ENCODE measurements at places on chromosomes 3 and 15.

DNA sequence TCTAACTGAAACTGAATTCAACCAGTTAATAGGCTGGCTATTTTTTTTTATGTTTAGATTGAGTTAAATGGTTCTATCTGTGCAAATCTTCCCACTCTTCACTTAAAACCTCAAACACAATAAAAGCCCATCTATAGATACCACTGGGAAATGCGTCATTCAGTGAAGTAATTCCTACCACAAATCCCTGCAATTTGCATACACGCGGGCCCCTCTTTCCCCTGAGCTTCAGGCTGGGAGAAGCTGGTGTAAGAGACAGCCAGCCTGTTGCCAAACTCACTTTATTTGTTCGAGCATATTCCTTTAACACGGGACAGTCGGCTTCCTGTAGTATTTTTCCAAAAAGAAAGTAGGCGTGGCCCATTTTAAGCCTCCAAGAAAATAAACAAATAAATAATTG is 26.0 kb upstream of the MCTP2 start:
- no peak for DNase-seq

DNA sequence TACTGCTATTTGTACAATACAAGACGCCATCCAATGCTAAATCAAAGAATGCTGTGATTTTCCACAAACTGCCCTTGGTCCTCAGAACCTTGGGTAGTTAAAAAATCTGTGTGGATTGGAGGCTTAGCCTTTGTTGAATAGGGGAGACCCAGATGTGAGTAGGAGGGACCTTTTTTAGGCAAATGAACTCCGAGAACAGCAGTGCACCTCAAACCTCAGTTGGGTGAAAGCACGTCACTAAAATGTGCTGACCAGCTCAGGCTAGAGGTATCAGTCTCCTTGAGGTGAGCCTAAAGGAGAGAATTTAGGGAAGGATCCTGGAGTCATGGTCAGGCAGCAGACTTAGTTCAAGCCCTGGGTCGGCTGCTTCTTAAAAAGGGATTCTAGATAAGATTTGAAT is 200.7 kb downstream of the SOX2 start:
- DNase-seq: no peak

DNA sequence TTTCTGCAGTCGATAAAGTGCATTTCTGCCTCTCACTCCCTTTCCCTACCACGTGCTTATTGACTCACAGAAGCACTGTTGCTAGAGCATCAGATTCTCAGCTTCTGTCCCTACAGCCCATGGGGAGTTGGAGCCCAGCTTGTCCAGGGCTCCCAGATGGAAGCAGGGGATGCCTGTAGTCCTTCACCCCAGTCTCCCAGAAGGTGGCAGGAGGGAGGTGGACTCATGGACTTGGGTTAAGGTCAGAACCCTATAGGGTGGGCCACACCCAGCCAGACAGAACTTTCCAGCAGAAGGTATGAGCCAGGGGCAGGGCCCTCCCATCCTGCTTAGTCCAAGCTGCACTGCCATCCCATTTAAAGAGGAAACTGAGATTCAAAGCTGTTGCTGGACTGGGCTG is 33.1 kb upstream of the SEMA3F start:
- DNase-seq: no peak

DNA sequence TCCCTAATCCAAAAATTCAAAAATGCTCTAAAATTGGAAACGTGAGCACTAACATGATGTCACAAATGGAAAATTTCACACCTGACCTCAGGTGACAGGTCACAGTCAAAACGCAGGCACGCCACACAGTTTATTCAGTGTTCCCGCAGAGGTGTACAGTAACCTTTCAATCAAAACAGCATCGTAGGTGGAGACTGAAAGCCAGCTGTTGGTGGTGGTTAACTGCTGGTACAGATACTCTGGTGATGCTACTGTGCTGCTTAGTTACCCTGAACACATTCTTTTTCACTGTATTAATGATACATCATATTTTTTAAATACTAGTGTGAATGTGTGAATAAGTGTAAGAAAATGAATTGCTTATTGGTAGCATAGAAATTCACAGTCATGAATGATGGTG is 23.8 kb downstream of the RAB11A start:
- DNase-seq: no peak

GRCh38 chr15:27396521-27396920 is 425.5 kb downstream of the GABRG3 start:
- DNase-seq: no peak

DNA sequence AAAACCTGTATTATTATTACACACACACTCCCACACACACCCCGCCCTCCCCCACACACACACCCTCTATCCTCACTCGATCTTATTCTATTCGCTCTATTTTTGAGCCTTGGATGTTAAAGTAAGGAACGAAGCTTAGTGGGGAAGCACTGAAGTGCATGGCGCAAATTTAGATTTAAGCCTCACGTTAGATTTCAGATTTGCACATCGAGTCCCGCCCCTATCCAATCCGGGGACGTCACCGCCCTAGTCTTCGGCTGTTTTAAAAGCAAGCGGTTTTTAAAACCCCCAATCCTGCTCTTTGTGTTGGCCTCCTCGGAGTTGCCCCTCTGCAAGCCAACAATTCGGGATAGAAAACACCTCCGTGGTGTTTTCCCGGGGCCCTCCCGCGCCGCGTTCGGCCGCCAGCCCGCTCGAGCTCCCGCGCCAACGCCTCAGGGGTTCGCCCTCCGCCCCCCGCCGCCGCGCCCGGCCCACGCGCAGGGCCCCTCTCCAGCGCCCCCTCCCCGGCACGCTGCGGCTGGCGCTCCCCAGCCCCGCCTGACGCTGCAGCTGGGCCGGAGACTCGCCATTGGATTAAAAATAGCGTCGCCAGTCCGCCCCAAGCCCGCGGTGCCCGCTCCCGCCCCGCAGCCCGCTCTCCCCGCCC is at the start of gene USP13:
TSS of gene USP13 (plus strand) at position 594 of the 649 bp plus-strand sequence. CDS start 186 bp downstream, outside the sequence.
- DNase-seq: peak; percentile 64

DNA sequence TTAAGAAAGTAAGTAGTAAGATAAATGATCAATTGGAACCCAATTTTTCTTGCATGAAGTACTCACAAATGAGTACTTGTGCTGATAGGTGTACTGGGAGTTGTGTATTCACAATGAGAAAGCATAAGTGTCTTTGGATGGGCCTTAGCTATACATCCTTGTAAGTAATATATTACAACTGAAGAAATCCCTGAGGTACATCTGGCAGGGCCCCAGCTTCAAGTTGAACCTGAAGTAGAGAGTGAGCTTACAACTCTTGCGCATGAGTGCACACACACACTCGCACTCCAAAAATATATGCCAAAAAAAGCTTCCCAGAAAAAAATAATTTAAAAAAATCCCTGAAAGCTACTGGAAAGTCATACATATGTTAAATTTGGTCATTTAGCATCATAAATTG is 222.5 kb downstream of the ROBO2 start:
- no peak for DNase-seq

GRCh38 chr3:12934431-12934830 is 93.1 kb upstream of the RPL32 start:
- no peak for DNase-seq

DNA sequence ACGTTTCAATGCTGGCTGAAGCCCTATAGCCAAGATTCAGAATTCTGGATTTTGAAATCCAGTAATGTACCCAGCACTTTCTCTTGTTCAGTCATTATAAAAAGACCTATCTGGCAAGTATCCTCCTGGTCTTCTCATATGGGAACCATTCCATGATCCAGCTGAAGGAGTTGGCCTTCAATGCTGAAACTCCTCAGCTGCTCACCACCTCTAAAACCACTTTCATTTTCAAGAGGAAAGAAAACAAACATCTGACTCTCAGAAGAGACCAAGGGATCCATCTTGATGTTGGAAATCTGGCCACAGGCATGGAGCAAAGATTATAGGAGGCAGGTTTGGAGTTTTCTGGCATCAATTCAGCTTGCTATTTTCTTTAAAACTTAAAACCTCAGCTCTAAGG is 235.4 kb downstream of the FMN1 start:
- DNase-seq: no peak

- DNase-seq: no peak
These were observed 70.8 kb upstream of the FILIP1L start for GRCh38 chr3:100184948-100185570.

GRCh38 chr15:79673416-79674123 is 223.2 kb downstream of the MTHFS start:
- DNase-seq: no peak

DNA sequence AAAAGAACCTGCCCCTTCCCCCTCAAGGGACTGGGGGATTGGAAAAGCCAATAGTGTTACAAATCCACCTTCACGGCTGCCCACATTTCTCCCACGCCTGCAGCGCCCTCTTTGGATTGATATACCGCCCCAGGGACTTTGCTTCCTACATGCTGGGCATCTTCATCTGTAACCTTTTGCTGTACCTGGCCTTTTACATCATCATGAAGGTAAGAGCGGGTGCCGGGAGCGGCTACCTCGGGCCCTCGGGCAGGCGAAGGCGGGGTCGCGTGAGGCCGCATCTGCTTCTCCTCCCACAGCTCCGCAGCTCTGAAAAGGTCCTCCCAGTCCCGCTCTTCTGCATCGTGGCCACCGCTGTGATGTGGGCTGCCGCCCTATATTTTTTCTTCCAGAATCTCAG is 73.1 kb downstream of the USF3 start:
- no peak for DNase-seq

DNA sequence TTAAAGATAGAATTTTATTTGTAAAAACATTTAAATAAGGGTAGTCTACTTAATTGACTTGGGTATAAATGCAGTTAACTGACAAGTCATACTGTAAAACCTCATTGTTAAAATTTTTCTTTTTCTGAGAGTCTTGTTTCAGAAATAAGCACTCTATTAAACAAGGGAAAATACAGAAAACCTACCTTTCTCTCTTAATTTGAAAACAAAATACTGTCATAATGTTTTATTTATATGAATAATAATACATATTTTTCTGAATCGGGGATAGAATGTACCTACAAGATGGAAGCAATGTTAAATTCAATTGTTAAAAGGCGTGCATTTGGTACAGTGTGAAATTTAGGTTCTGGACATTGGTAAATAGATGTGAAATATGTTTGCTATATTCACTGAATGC is 17.8 kb downstream of the ZIC1 start:
- no peak for DNase-seq

GRCh38 chr3:168030577-168030976 is 65.1 kb downstream of the GOLIM4 start:
- DNase-seq: no peak

DNA sequence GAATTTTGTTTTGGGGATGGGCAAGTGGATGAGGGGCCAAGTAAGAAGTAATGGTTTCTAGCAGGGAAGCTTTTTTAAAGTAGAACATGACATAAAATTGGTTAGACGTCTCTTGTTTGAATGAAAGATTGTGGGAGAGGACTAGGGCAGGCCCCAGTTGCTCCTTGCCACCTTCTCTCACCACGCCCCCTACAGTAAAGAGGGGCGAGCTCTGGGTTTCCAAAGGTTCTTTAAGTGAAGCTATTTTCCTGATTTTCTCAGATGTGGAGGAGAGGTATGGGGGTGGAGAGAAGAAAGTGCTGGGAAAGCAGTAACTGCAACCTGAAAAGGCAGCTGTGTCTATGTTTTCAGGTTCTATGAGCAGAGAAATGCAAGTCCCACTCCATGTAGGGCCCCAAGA is 32.6 kb upstream of the SKIL start:
- no peak for DNase-seq

GRCh38 chr3:66473181-66473580 is 27.6 kb downstream of the LRIG1 start:
- no peak for DNase-seq

DNA sequence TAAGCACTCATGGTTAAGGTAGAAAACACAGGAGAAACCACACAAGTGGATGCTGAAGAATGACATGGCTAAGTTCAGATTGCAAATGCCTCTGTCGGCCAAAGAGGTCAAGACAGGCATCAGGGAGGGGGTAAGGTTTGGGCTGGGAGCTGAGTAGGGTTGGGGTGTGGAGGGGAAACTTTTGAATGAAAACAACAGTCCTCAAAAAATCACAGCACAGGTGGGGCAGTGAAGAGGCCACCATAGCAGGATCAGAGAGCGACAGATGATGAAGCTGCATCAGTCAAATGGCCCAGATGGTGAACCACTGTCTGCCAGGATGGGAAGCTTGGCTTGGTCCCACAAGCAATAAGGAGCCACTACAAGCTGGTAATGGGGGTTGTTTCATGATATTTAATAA is 74.9 kb downstream of the ADCY5 start:
- no peak for DNase-seq

DNA sequence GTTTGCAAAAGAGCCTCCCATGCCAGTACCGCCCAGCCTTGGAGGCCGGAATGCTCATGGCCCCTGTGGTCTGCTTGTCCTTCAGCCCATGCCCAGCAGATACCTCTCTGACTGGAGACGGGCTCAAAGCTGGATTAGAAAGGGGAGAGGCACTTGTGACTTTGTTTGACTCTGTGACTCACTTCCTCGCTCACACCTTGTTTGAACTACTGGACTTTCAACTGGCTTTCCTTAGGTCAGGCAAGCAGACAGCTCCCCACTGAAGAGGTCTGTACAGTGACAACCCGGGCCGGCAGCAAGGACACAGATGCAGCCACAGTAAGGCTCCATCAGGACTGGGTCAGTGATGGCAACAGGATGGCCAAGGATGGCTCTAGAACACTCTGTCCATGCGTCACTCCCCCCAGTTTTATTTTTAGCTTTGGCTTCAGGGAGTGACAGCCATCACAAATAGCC is 98.6 kb upstream of the ABHD17C start:
- DNase-seq: no peak

GRCh38 chr3:30646181-30646876 is 39.9 kb downstream of the TGFBR2 start:
- DNase-seq: no peak

- DNase-seq: peak; percentile 40
These were observed 31.1 kb downstream of the ACAN start for GRCh38 chr15:88834211-88834812.

GRCh38 chr3:183484431-183485075 is 56.1 kb upstream of the MCF2L2 start:
- peak; percentile 20 for DNase-seq

- no peak for DNase-seq
These were observed 76.2 kb upstream of the C2CD4B start for GRCh38 chr15:62241135-62241770.

DNA sequence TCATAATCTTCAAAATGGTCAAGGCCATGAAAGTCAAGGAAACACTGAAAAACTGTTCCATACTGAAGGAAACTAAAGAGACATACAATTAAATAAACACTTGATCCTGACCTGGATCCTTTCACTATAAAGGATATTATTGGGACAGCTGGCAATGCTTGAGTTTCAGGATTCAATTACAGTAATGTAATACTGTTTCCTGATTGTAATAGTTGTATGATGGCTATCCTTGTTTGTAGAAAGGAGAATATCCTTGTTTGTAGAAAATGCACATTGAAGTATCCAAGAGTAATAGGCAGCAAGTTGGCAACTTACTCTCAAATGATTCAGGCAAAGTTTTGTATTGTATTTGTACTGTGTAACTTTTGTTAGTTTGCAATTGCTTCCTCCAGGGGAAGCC is 4.6 kb downstream of the CIDEC start:
- no peak for DNase-seq

- DNase-seq: no peak
These were observed 22.7 kb upstream of the KNG1 start for GRCh38 chr3:186694288-186695032.

All from stimulated activated CD8-positive, alpha-beta memory T cell treated with anti-CD3 and anti-CD28 coated beads, Interleukin-4, amount 100 ng/mL, for 48 hours (primary cell).